ENCODE measurements at places on chromosomes 2 and 18.

GRCh38 chr2:234430871-234431270, 66.0 kb downstream of the ARL4C start:
- no peak for DNase-seq

DNA sequence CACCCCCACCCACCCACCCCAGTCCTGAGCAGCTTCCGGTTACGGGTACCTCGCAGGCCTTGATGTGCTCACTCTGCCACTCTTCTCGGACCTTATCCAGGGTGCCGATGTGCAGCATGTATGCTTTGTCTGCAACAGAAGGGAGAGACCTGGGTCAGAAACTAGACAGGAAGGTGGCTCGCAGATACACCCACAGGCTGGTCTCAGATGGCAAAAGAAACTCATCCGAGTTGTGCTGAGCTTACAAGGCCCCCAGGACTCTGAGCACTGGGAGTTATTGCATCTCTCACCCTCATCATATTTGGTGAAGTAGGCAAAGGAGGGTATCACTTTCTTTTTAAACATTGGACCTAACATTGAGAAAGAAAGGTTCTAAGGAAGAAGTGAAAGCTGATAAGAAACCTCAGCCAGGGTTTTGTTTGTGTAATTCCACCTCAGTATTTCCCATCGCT, 30.6 kb upstream of the EPG5 start:
- no peak for DNase-seq

DNA sequence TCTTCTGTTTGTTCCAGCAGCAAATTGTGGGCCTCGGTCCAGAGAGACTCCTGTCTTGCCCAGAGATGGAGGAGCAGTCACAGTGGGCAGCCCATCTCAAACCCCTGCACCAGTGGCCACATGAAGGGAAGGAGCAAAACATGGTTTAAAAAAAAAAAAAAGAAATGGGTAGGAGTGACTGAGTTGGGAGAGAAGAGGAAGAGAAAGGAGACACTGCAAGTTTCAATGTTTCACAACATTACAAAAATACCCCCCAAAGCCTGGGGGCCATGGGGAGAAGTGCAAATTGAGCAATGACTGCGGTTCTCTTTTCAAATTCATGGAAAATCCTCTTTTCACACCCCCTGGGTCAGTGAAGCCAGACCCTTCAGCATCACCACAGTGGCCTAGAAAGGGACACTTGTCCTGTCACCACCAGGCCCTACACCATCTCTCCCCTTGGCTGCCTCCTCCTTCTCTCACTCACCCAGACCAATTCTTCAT, 117.1 kb downstream of the ZFP36L2 start:
- DNase-seq = no peak

- no peak for DNase-seq
Measured at GRCh38 chr2:212195626-212196025, 343.0 kb downstream of the ERBB4 start.

GRCh38 chr18:57077005-57077765, 69.7 kb upstream of the BOD1L2 start:
- DNase-seq = no peak
